ENCODE measurements at places on chromosomes 12 and 14. TPM values are rescaled to one million over a fixed set of nuclear protein-coding genes. Genes with fewer than 3 reads are reported as not detected.

ZFHX2 gene
- 0.23 TPM for total RNA-seq

ANO6 gene
- total RNA-seq = 89.7 TPM

- DNase-seq = no peak
Observed at GRCh38 chr12:4829161-4829792, 80.4 kb upstream of the KCNA1 start.

DNA sequence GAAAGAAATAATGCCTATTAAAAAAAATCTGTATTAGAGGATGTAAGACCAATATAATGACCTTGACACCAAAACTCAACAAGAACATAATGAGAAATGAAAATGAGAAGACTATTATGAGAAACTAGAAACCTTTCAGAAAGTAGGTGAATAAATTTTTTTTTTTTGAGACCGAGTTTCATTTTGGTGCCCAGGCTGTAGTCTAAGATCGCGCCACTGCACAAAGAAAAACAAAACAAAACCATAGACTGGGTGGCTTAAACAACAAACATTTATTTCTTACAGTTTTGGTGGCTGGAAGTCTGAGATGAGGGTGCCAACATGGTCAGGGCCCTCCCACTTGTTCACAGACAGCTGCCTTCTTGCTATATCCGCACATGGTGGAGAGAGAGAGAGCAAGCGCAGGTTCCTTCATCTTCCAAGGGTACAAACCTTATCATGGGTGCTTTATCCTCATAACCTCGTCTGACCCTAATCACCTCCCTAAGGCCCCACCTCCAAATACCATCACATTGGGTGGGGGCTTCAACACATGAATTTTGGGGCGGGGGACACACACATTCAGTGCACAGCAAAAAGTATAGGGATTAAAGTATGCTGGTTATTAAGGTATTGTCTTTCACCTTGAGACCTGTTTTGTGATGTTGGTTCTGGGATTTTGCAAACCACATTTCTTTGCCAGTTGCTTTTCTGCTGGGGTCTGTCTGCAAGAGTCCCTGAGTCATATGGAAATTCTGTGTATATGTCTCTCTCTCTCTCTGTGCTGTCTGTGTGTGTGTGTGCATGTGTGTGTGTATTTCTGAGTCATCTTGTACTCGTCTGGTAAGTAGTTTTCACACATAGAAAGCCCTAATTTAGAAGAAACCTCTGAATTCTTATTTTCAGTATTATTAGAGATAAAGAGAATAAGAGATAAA lies 26.2 kb downstream of the ZCRB1 start:
- DNase-seq = no peak

ZNF705A gene
- total RNA-seq = under 0.01 TPM

- DNase-seq = no peak
Observed at GRCh38 chr12:26251600-26251999, 56.2 kb downstream of the SSPN start.

SSTR1 gene
- total RNA-seq = 0.33 TPM

DNA sequence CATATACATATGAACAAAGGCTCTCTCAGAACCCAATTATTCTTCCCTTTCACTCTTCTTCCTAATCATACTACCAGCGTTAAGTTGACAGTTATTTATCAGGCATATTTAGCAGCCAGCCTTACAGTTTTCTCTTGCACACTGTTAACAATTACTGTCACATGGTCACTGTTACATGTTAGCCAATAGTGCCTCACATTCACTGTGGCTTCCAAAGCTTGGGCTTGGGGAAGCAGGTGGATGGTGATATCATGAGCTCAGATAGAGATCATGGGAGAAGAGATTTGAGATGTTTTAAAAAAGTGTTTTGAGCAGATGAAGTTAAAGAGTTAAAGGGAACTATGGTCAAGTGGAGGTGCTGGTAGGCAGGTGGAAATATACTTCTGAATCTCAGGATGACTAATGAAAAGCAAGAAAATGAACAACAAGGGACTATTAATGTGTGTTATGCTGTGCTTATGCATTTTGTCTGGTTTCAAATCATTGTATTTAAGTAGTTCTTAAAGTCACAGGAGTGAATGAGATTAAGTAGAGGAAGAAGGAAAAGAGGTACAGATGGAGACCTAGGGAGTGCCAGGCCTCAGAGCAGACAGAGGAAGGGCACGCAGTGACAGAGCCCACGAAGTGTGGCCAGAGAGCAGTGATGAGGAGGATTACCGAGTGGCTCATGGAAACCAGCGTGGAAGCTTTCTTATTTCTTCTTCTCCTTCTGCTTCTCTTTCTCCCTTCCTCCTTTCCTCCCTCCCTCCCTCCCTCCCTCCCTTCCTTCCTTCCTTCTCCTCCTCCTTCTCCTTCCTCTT lies 39.6 kb downstream of the BICD1 start:
- no peak for DNase-seq

DNA sequence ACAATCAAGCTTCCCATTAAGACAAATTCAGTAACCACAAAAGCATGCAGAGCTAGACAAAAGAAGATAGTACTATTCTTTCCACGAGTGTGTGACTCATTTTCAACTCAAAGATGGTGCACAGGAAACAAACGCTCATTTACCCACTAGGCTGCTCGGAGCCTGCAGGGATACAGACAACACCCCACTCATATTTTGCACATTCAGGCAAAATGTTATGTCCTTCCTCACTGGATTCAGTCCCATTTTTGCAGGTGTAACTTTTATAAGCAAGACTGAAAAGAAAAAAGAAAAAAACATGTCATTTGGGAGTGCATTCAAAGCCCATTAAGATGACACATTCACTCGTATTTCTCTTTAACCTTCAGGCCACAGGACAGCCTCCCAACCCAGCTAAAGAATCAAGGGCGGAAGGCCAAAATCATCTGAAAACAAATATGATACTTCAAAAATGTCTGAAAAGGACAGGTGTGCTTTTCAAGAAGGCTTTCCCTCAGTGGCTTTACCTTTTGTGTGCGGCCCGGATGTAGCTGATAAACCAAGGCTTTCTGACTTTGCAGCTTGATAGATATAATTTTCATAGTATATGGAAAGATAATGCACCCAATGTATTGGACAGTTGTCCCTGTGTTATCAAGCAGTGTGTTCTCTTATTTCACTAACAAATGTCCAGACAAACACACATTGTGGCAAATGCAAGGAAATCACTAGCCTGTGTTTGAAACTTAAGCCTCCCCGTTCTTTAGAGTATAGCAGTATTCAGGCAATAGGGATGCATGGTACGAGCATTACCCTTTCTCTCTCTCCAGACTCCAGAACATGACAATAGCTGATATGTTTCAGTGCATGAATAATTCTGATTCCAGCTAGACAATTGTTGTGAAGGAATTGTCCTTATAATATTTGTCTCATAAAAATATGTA lies 147.8 kb upstream of the KRR1 start:
- peak; percentile 84 for DNase-seq

GYS2 gene
- not detected for total RNA-seq

- no peak for DNase-seq
Observed at GRCh38 chr12:26327975-26328644, 132.7 kb downstream of the SSPN start.

- DNase-seq = no peak
Observed at GRCh38 chr12:77625441-77625840, 205.3 kb upstream of the NAV3 start.

- no peak for DNase-seq
Observed at GRCh38 chr14:68449561-68450181, 343.2 kb downstream of the ZFP36L1 start.

ERBB3 gene
- 0.88 TPM for total RNA-seq

GPR132 gene
- total RNA-seq = 0.09 TPM

DNA sequence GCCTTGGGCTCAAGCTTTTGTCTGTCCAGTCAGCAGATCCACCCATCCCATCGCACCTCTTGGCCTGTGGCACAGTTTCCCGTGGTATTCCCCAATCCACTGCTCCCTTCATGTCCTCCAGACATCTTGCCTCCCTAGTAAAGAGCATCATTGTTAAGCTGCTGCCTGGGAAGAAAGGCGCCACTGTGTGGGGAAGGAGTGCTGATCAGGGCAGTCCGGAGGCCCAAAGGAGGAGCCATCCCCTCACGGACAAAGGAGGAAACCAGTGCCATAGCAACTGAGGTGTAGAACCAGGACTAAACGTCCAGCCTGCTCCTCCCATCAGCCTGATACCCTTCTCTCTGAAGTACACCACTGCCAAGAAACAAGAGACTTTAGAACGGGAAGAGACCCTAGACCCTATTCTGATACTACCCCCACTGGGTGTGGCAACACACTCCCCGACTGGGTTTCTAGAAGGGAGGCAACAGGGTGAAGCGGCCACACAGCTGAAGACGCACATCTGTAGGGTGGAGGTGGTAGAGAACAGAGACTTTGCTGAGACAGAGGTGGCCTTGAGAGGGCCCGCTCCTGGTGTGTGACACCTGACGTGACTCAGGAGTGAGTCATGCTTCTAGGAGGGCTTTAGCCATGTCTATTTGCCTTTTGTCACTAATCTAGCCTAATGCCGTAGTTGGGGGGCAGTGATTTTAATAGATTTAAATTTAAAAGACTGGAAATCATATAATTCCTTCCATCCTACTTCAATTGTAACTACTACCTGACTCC lies 185.0 kb downstream of the DPF3 start:
- no peak for DNase-seq

DNA sequence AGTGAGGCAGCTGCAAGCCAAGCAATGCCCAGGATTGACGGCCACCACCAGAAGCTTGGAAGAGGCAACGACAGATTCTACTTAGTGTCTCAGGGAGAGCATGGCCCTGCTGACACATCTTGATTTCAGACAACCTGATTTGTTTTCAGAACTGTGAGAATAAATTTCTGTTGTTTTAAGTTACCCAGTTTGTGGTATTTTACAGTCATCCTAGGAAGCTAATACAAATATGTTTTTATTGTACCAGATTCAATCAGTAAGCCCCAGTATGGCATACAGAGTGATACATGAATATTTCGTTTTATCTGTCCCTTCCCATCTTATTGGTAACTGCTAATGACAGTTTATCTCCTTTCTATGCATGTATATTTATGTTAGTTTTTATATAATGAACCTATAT lies 62.3 kb downstream of the SAMD4A start:
- no peak for DNase-seq

DNA sequence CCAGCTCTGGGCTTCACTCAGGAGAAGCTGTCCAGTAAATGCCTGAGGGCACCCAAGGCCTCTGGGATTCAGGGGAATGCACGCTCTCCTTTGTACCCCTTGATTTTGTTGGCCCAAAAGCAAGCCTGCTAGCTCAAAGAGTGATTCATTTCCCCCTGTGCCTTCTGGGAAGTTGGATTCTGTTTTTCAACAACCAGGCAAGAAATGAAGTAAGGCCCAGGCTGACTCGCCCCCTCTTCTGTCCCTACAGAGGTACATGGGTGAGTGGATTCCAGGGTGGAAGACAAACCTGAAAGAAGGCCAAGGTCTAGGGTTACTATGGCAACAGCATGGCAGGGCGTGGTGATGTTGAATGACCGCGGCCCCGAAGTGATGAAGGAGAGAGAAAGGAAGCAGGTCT lies 9.3 kb upstream of the SERPINA5 start:
- peak; percentile 35 for DNase-seq

TMEM179 gene
- total RNA-seq = not detected

DNA sequence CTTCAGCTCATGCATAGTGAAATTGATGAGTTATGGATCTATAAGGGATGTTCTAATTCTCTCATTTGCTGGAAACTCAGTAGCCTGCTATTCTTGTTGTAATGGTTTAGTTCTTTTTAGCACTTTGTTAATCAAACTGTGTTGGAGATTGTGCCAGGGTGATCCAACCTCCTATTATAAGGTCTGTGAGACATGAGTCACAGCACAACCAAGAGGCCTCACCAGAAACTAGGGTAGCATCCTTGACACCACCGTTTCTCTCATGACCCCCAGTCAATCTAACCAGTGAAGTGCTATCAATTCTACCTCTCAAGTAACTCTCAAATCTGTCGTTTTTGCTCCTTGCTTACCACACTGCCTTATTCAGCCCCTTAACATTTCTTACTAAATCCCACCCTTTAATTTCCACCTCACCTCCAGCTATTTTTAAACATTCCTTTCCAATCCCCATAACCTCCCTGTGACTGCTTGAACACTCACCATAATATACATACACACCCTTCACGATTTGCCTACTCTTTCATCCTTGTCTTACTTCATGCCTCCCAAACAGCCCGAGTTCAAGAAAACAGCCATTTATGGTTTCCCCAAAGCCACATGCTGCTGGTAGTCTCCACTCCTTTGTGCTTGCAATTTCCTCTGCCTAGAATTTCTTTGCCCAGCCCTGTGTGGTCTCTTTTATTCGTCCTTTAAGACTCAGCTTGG lies 53.9 kb upstream of the NUDT4 start:
- DNase-seq = peak; percentile 19

GRCh38 chr12:27653661-27654060 lies 42.6 kb upstream of the REP15 start:
- no peak for DNase-seq

LBHD2 gene
- not detected for total RNA-seq

DNA sequence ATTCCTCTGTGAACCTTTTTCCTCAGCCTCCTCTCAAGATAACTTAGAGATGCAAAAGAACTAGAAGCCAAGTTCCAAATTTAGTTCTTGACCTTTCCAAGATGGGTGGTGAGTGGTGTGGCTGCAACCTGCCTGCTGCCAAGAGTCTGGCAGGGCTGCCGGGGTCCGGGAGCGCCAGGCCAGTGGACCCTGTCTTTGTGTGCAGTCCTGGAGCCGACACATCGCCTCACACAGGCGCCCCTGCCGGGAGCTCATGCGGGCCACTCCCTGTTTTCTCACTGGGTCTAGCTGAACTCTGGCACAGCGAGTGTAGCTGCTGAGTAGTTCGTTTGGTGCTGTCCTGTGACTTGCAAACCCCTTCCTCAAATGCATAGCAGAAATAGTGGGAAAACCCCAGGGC lies 84.9 kb downstream of the CACNA1C start:
- DNase-seq = no peak

GRCh38 chr14:98334186-98334585 lies 937.8 kb downstream of the BCL11B start:
- no peak for DNase-seq

SLCO1B3 gene
- not detected for total RNA-seq

DNA sequence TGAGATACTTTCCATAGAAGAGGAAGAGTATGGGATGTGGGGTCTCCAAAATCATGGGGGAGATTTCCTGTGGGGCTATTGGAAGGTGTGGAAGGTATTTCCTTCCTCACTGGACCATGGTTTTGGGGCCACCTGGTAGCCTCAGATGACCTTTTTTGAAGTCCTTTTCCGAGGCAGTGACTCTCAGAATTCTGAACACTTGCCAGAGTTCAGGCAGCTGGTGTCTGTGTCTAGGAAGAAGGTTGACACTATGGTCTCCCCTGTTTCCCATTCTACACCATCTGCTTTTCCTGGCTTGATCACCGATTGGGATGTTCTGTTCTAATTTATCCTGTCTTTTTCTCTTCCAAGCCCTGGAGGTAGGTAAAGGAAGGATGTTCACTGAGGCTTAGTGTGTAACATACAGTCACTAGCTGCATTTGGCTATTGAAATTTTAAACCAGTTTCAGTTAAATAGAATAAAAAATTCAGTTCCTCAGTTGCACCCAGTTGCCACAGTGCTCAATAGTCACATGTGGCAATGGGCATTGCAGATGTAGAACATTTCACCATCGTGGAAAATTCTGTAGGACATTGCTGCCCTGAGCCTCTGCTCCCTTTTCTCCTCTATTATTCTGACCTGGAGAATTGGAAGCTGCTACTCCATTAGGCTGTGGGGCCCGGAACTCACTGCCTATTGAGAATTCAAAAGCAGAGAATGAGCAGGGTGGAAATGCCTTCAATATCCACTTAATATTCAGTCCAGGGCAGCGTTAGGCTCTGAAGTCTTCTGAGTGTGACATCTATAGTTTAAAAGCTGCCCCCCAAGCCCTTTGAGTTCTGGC lies 11.0 kb upstream of the PLEKHG3 start:
- DNase-seq = no peak

FAM90A1 gene
- total RNA-seq = not detected

Measured in dermis blood vessel endothelial cell (primary cell).